ENCODE measurements at places on chromosomes 3 and 15.

DNA sequence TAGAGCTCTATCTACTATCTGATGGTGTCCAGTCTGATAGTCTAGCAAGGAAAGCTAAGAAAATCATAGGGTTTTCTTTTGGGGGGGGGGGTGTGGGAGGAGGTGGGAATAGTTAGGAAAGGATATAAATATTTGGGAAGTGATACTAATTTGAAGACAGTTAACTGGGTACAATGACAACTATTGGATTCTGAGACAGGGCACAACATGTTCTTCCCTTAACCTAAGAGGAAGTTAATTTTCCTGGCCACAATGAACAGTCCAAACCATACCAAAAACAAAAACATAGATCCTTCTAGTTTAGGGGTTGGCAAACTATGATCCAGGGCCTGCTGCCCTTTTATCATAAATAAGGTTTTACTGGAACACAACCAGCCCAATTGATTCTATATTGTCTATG is 10.0 kb upstream of the HCLS1 start:
- no peak for DNase-seq

DNA sequence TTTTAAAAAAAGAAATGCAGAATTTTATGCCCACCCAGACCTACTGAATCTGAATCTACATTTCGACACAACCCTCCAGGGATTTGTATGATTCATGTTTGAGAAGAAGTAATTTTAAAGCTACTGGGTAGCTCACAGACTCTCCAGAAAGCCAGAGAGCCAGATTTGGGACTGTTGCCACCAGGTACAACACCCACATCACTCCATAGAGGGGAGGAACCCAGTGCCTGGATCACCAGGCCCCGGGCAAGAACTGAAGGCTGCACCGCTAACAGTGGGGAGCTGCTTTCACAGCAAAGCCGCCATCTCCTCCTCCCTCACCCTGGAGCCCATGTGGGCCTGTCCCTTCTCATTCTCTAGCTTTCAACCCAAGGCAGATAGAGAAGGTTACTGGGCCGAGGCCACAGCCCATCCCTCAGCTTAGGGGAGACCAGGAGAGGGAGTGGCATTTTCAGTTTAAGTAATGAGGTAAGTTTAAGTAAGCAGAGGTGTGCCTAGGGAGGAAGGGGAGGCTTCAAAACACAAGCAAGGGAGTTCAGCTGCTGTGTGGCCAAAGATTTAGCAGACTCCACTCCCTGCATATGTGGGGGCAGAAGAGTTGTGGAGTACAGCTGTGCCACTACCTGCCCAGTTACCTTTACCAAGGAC is 109.8 kb downstream of the IL12A start:
- no peak for DNase-seq

DNA sequence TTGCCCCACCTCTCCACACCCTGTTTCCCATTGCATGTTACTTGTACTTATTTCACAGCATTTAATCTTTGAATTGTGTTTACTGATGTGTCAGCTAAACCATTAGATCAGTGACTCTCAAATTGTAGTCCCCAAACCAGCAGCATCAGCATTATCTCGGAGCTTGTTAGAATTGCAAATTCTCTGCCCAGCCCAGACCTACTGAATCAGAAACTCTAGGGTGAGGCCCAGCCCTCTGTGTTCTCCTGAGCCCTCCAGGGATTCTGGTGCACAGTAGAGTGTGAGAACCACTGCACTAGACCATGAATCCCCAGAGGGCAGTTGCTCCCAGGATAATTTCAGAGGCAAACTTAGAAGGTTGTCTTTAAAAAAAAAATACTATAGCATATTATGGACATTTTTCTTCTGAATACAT is 13.0 kb downstream of the PLD1 start:
- no peak for DNase-seq

DNA sequence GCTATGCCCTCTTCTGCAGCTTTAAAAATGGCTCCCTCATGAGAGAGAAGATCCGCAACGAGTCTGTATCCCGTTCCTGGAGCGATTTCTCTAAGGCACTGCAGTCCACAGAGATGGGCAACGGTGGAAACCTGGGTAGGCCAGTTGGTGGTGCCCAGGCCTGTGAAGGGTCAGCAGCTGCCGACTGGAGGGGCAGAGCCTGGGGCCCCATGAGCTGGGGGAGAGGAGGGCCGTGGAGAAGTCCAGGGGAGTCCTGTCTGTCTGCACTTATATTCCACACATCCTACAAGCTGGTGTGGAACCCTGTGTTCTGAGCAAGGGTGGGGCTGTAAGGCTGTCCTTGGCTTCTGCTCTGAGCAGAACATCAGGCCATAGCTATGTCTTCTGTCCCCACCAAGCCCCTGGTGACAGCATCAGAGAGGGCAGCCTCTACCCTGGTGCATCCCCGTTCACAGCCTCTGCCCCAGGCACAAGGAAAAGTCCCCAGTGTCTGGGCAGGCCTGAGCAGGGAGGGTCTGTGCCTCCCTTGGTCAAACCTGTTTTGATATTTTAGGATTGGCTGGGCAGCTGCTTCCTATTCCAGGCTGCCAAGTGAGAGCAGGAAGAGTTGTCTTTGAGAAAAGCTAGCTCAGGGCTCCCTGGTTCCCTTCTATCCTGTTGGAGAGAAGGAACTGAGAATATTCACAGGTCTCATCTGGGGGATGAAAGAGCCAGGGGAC is 29.7 kb downstream of the XYLB start:
- no peak for DNase-seq

GRCh38 chr3:155393316-155393715 is 99.8 kb upstream of the STRIT1 start:
- DNase-seq = no peak

DNA sequence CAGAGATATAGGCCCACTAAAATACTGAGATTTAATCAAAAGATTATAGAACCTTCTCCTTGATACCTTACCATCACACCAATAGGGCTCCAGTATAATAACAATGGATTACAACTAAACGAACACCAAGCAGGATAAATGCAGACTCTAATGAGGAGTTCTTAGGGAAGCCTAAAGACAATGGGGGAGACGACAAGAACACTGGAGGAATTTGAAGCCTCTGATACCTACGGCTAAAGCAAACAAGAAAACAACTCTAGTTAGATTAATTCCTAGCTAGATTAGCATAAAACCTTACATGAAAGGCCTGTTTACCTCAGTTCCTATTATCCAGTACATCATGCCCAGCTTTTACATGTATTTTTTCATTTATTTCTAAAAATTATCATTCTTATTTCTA is 35.1 kb downstream of the NGLY1 start:
- DNase-seq = no peak

DNA sequence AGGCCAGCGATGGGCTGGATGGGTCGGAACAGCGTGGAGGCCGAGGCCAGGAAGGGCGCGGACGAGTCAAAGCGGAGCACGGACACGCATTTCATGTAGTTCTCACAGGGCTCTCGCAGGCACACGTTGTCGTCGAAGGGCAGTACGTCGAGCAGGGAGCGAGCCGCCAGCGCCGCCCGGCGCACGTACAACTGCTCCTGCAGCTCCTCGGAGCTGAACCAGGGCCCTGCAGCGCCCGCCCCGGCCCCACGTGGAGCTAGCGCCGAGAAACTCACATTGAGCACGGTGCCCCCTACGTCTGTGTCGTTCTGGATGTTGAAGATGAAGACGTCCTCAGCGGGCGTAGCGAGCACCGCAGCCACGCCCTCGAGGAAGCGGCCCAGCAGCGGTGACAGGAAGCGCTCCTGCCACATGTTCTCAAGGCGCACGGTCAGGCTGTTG is 5.8 kb downstream of the CELSR3 start:
- DNase-seq = no peak

- DNase-seq = no peak
These were observed 336.5 kb upstream of the TGFBR2 start for GRCh38 chr3:30269751-30270445.

- DNase-seq = no peak
These were observed 138.5 kb downstream of the DUT start for GRCh38 chr15:48469681-48470080.

DNA sequence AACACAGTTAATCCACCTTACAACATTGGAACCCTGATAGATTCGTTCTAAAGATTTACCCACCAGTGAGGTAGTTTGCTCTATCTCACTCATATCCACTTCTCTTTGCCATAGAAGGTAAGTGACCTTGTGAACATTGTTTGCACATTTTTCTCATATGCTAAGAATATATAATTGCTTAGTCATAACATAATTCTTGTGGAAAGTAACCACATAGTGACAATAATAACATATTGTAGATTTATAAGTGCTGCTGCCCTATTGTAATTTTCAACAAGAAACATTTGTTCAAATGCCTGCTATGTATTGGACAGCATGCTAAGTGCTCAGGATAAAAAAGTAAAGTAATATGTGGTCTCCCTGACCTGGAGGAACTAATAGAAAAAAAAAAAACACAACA is 554.2 kb upstream of the KCNMB2 start:
- no peak for DNase-seq

Data from central memory CD4-positive, alpha-beta T cell (primary cell).